ENCODE measurements at places on chromosomes 1 and 21. TPM values are rescaled to one million over a fixed set of nuclear protein-coding genes. Genes with fewer than 3 reads are reported as not detected.

DNA sequence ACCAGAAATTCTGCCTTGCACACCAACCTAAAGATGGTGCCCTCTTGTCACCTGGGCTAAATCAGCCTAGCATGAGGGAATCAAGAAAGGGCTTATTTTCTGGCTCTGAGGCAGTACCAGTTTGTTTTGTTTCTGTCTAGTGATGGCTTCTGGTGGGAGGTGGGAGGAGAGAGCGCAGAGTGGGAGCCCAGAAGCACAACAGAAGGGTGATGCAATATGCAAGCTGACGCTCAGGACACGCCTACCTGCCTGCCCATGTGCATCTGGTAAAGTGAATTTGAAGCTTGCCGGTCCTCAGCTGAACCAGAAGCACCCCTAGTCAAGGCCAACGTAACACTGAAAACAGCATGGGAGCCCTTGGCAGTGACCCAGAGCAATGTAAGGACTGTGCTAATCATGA lies 138.4 kb upstream of the TIAM1 start:
- DNase-seq, result no peak

- DNase-seq, result no peak
These were observed 29.4 kb upstream of the PIGC start for GRCh38 chr1:172473302-172473701.

DNA sequence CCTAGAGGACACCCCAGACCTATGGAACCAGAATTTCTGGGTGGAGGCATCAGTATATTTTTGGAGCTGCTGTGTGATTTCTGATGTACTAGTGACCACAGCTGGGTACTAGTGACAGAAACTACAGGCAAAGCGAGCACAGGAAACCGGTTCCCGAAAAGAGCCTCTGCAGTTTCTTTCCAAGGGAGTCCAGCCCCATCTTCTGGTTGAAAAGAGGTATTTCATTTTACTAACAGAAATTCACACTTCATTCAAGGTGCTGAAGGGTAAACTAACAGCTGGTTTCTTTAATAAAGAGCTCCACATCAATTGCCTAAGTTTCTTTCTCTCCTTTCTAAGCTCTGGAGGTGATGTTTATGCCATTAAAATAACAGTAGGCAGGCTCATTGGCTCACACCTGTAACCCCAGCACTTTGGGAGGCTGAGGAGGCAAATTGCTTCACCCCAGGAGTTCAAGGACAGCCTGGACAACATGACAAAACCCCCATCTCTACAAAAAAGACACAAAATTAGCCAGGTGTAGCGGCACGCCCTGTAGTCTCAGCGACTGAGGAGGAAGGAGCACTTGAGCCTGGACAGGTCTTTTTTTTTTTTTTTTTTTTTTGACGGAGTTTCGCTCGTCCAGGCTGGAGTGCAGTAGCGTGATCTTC lies 22.0 kb downstream of the THAP3 start:
- DNase-seq, result no peak

DNA sequence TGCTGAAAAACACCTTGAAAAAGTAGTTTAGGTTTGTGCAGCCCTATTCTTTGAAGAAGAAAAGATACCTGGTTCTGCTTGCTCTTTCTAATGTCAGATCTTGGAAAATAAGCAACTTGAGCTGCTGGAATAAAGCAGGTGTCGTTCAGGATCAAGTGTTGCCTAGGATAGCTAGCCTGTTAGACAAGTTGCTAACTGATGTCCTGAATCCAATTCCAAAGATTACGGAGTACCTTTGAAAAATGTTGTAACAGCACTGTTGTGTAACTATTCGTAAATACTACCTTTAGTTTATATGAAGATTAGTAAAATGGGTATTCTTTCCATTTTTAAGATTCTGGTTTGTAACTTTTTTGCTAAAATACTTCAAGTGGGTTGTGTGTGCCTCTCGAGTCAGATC lies 151.5 kb downstream of the CLEC20A start:
- no peak for DNase-seq

SERPINC1 gene
- total RNA-seq, result not detected

GRCh38 chr1:22119626-22120468 lies 23.1 kb downstream of the WNT4 start:
- DNase-seq, result no peak
